HEK293T (cell line): ENCODE measurements at places on chromosomes 6 and 20.

GRCh38 chr20:64240243-64241015 lies 15.1 kb upstream of the PCMTD2 start:
- DNase-seq = no peak

DNA sequence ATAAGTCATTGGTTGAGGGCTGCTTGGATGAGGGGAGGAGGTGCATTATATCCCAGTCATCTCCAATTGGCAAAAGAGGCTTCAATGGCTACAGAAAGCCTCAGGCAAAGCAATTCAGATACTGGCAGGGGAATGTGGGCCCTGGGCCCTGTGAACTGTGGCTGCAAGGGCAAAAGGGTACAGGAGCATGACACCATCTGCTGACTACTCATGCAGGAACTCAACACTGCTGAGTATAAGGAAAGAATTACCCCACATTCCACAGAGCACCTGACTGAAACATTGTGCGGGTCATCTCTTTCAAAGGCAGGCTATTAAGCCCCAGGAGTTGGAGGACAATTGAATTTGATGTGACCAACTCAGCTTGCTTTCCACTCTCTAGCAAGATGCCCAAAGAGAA lies 92.1 kb upstream of the SPTLC3 start:
- DNase-seq = no peak

GRCh38 chr6:121302882-121303281 lies 31.4 kb downstream of the TBC1D32 start:
- DNase-seq = no peak

DNA sequence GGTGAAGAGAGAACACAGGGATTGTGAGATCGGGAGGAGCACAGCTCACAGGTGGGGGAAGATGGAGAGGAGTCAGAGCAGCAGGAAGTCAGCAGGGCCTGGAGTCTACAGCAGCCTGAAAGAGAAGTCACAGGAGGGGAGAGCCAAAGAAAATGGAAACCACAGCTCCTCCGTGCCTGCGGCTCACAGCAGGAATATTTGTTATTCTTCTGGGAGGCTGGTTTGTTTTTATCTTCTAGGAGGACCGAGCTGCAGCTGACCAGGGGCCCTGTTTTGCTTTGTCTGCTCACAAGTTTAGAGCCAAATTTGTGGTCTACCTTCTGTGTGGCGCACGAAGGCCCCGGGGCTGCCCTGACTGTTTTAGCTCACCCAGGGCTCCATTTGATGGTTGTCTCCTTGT lies 81.8 kb downstream of the CLIC5 start:
- peak; percentile 11 for DNase-seq

DNA sequence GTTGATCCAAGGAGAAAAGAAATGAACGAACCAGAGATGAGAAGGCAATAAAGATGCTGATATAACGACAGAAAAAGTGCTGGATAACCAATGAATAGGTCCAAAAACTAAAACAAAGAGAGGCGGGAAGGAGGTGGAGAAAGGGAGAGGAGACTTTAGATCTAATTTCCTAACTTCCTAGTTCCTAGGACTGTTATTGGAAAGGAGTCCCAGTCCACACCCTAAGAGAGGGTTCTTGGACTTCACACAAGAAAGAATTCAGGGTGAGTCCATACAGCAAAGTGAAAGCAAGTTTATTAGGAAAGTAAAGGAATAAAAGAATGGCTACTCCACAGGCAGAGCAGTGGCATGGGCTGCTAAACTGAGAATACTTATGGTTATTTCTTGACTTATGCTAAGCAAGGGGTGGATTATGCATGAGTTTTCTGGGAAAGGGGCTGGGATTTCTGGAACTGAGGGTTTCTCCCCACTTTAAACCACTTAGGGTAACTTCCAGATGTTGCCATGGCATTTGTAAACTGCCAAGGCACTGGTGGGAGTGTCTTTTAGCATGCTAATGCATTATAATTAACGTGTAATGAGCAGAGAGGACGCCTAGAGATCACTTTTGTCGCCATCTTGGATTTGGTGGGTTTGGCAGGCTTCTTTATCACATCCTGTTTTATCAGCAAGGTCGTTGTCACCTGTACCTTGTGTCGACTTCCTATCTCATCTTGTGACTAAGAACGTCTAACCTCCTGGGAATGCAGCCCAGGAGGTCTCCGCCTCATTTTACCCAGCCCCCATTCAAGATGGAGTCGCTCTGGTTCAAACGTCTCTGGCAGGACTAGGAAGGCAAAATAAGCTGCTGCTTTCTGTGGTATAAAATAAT lies 60.9 kb upstream of the RBM24 start:
- no peak for DNase-seq

DNA sequence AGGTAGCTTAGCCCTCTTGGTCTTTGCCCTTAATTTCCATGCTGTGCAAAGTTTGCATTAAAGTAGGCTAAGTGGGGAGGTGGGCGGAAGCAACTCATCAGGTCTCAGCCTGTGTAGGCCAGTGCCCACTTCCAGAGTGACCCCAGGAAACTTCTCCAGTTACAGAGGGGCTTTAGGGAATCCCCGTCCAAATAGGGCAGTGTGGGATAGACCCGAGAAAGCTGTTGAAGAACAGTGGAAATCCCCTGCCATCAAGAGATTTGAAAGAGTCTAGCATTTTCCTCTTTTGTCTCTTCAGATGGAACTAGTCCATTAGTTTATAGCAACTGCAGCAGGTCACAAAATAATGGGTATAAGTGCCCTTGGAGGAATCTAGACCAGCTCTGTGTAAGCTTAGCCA lies 20.2 kb downstream of the SF3B5 start:
- no peak for DNase-seq

DNA sequence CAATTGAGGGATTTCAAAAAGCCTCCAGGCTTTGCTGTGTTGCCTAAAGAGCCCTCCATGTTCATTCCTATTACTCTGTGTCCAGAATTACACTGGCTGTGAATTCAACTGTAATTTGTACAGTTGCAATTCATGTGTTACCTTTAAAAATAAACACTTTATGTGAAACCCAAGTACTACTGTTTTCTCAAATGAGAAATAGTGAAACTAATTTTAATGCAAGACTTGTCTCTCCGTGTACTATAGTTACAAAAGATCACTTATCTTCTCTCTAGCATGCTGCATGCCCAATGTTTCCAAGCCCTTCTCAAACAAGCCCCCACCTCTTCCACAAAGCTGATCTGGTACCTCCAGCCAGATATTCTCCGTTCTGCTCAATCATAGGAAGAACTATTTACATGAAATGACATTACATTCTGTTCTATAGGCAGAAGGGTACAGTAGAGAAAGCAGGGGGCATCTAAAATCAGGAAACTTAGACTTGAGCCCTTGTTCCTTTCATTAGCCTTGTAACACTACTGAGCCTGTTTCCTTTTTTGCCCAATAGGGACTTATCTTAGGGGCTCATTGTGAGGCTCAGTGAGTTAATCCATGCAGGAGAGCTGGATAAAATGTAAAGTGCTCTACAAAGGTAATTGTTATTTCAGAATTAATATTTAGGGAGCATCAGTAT lies 12.3 kb upstream of the COL9A1 start:
- DNase-seq = no peak

DNA sequence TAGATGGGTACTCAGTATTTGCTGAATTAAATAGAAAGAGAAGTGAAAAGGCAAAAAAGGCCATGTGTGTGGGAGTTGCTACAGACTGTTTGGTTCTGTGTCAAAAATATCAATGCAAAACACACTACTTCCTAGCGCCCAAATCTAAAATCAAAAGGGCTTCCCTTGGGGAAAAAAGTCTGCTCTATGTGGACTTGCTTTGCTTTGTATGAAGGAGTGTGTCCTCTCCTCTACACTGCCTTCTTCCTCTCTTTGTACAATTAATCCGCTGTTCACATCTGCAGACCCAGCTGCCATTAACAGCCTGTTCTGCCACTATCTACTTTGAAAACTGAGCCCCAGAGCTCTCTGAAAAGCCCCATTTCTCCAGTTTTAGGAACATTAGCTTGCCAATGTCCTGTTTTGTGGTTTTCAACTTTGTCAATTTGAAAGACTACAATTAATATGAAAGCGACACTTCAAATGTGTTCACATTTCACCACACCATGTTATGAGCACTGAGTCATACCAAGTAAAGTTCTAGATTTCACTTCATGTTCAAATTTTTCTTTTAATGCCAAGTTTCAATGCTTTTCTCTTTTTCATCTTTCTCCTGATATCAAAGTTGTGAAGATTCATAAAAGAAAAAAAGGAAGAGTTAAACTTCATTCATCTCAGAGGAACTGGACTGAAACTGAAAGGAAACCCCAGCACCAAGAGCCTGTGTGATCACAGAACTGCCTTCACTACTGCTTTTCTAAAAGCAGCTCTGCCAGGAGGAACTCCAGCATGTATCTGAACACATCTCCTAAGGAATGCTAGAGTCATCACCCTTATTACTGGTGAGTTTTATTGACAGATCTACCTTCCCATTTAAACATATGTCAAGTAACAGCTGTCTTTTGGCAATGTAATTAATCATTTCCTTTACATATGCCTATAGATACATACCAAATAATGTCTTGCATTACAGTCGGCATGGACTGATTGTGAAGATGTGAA lies 102.6 kb downstream of the KIF13A start:
- no peak for DNase-seq

DNA sequence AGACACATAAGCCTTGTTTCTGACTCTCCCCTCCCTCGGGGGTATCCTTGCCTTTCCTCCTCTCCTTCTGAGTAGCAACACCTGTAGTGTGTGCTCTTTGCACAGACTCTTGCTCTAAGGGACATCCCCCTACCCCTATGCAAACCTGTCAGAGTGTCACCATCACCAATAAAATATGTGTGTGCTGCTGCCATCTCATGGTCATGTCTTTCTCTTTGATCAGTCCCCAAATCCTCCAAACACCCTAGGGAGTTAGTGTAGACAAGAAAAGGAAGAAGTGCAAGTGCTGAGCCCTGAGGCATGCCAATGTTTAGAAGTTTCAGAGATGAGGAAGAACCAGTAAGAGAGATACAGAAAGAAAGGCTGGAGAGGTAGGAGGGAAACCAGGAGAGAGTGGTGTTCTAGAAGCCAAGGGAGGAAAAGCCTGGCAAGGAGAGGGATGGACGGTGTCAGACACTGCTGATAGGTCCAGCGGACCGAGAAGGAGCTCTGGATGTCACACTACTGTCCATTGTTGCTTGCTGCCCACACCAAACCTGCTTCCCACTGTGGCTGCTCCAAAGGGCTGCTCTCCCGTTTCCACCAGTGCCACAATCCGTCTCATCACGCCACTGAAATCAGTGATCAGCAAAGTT lies 16.4 kb downstream of the TRMT6 start:
- peak; percentile 19 for DNase-seq

GRCh38 chr20:1616858-1617434 lies 2.9 kb downstream of the SIRPB1 start:
- DNase-seq = no peak

GRCh38 chr6:154593122-154593521 lies 82.6 kb upstream of the CNKSR3 start:
- DNase-seq = peak; percentile 80

GRCh38 chr6:153553627-153554026 lies 422.5 kb upstream of the RGS17 start:
- DNase-seq = peak; percentile 35

- DNase-seq = no peak
Observed at GRCh38 chr20:35368666-35369423, 42.9 kb downstream of the UQCC1 start.

DNA sequence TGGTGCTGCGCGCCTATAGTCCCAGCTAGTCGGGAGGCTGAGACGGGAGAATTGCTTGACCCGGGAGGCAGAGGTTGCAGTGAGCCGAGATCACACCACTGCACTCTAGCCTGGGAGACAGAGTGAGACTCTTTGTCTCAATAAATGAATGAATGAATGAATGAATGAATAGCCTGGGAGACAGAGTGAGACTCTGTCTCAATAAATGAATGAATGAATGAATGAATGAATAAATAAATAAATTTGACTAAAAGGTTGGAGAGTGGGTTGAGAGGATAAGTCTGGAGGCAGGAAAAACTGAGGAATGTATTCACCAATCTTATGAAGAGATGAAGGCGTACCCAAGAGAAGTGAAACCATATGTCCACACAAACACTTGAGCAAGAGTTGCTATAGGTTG lies 24.5 kb upstream of the RPP40 start:
- no peak for DNase-seq

- no peak for DNase-seq
Observed at GRCh38 chr6:13402711-13403110, 74.4 kb upstream of the TBC1D7 start.

DNA sequence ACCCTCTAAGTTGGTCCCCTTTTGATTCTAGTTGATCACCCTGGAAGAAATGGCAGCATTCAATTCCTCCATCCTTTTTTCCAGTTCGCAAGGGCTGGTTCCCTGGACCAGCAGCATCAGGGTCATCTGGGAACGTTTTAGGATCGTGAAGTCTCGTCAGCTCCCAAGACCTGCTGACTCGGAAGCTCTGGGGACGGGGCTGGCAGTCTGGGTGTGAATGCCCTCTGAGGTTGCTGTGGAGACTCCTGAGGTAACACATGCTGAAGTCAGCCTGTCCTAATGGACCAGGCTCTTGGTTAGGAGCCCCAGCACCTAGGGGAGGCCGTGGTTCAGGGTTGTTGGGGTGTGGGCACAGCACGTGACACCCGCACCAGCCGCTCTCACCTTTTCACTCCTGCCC lies 164.1 kb downstream of the SYNDIG1 start:
- DNase-seq = no peak

GRCh38 chr6:147248859-147249258 lies 44.6 kb downstream of the STXBP5 start:
- DNase-seq = no peak

DNA sequence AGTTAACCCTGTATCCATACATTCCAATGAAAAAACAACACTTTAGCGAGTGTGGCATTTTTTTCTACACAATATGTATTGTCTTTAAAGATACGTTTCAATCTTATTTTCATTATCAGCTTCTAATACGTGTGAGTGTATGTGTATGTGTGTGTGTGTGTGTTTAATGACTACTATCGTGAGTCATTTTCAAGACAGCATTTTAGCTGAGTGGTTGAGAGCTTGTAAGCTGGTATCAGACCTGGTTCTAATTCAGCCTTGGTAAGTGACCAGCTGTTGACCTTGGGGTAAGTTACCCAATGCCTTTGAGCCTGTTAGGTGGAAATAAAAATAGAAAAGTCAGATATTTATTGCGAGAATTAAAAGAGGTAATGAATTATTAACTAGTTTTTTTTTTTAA lies 320.0 kb upstream of the NT5E start:
- DNase-seq = no peak

DNA sequence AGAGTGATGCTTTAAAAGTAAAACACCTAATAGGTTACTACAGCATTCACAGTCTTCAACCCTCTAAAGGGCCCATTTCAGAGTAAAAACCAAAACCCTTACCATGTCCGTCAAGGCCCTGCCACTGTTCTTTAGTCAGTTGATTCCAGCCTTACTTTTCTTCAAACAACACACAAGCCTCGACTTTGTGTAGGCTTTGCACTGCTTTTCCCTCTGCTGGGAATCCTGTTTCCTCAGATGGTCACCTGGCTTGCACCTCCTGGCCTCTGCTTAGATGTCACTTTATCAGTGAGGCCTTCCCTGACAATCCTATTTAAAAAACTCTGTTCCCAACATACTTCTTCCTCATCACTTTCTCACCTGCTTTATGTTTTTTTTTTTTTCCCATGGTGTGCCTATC lies 77.1 kb upstream of the FLRT3 start:
- no peak for DNase-seq

DNA sequence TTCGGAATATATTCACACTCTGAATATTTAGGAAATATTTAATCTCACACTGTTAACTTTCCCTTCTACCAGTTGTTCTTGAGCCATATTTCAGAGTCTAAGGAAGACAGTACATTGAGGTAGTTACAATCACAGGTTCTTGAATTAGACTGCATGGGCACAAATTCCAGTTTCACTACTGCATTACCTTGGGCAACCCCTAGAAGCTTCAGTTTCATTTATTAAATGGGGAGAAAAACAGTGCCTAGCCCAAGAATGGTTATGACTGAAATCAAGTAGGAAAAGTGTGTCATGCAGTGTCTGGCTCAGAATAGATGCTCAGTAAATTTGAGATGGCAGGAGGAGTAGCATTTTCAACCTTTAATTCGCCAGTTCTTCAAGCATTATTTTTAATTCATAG lies 124.5 kb upstream of the SAMD5 start:
- no peak for DNase-seq
